ENCODE measurements at places on chromosomes 5 and 9.

DNA sequence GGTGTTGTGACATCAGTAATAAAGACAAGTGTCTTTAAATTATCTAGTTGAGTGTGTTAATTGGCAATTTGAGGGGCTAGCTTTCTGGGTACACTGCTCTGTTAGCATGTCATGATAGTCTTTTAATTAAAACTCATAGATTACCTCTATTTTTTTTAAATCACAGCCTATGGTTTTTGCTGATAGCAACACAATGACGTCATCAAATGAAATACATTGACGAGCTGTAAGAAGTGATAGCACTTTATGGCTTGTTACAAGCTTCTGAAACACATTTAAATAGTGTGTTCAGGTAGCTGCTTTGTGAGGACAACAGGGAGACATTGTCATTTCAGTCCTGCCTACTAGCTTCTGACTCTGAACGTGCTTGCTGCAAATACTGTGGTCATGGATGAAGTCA is 600.5 kb upstream of the EDIL3 start:
- DNase-seq = no peak

- no peak for DNase-seq
Measured at GRCh38 chr9:81391457-81391825, 297.9 kb downstream of the TLE1 start.

DNA sequence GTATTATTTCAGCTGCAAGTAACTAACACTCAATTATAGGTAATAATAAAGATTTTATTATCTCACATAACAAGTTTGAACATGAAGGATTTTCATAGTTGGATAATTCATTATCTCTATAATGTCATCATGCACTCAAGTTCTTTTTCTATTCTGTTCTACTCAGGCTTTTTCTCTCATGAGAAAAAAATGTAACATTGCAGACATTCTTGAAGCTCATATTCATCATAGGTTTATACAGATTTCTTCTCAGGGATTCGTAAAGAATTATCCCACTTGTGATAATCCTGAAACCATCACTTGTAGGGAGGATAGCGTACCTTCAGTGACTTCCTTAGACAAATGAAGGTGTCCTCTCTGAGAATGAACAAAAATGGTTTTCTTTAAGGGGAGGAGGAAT is 150.3 kb downstream of the XRCC4 start:
- no peak for DNase-seq

DNA sequence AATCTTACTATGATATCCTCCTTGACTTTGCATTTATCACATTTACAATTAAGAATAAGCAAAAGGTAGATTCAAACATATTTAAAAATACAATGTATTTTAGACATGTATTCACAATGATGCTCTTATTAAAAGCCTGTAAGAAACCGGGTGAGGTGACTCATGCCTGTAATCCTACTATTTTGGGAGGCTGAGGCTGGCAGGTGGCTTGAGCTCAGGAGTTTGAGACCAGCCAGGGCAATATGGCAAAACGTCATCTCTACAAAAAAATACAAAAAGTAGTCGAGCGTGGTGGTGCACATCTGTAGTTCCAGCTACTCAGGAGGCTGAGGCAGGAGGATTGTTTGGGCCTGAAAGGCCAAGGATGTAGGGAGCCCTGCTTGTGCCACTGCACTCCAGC is 618.4 kb downstream of the CDH18 start:
- DNase-seq = no peak

DNA sequence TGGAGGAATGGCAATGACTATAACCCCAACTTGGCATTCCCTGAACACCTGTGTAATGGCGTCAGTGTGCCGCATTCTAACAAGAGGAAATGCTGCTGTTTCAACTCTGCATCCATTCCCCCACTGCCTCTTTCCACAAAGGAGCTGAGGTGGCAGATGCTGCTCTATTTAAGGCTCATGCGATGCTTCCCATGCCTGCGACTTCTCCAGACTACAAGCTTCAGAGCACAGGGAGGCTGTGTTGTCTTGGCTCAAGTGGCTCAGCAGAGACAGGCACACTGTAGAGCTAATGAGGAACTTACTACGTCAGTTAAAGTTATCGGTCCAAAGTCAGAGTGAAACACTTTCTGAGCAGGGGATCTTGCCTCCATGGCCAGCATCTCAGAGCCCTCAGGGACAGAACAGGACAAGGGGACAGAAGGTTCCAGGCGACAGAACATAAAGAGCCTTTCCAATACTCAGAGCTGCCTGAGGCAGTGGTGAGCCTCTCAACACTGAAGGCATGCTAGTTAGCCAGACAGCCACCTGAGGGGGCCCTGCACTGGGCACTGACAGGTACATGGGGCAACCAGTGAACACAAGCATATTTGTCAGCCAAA is 21.8 kb downstream of the TNIP1 start:
- DNase-seq = no peak
